ENCODE measurements at places on chromosomes 13 and 19. TPM values are rescaled to one million over a fixed set of nuclear protein-coding genes. Genes with fewer than 3 reads are reported as not detected.

Gene FXYD1
- total RNA-seq = 2.1 TPM

Gene ZFP82
- 5.0 TPM for total RNA-seq

Gene LENG9
- 5.8 TPM for total RNA-seq

Gene ICAM5
- total RNA-seq = 2.0 TPM

Gene SLC15A1
- not detected for total RNA-seq

Gene DAND5
- total RNA-seq = 1.3 TPM

Gene KLK2
- not detected for total RNA-seq

Gene COMP
- not detected for total RNA-seq

Gene ZSCAN4
- not detected for total RNA-seq

Gene NAPSA
- 90.8 TPM for total RNA-seq

Gene SYCN
- total RNA-seq = not detected

Gene FFAR1
- 1.5 TPM for total RNA-seq

Gene CRX
- total RNA-seq = not detected

Gene HCN2
- total RNA-seq = 0.41 TPM

Gene MYO1F
- total RNA-seq = 16.2 TPM

Gene PSG4
- total RNA-seq = 0.51 TPM

Gene IL27RA
- total RNA-seq = 68.0 TPM

Gene CYP4F12
- 0.32 TPM for total RNA-seq

Gene LRRC25
- total RNA-seq = not detected

Gene DGKH
- total RNA-seq = 21.0 TPM

Gene RASAL3
- total RNA-seq = 64.5 TPM

Gene SERPINE3
- not detected for total RNA-seq

Data from activated naive CD4-positive, alpha-beta T cell treated with anti-CD3 and anti-CD28 coated beads, Interleukin-2, amount 50 U/mL, for 72 hours (primary cell).